ENCODE measurements at places on chromosomes 2 and 18. TPM values are rescaled to one million over a fixed set of nuclear protein-coding genes. Genes with fewer than 3 reads are reported as not detected.

Gene CROCC2
- 0.07 TPM for polyA plus RNA-seq

Gene EIF4E2
- polyA plus RNA-seq: 121 TPM

Gene CCDC68
- polyA plus RNA-seq: 3.6 TPM

Gene GKN2
- polyA plus RNA-seq: not detected

Gene HOXD9
- 7.6 TPM for polyA plus RNA-seq

Gene LMAN1
- polyA plus RNA-seq: 20.2 TPM

Gene SERPINE2
- 17.0 TPM for polyA plus RNA-seq

Gene HJURP
- polyA plus RNA-seq: 2.2 TPM

Measured in adrenal gland (tissue), 19 donors.